ENCODE measurements at places on chromosomes 4 and X.

DNA sequence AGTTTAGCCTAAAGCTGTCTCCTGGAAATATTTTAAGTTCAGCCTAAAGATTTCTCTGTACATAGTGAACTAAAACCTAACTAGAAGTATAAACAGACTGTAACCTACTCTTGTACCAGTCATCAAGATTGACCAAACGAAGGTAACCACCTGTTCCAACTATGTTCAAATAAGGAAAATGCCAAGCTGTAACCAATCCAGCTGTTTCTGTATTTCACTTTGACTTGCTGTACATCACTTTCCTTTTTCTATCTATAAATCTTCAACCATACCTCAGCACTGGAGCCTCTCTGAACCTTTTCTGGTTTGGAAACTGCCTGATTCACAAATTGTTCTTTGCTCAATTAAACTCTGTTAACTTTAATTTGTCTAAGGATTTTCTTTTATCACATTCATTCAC, 3.1 kb upstream of the CYSLTR1 start:
- DNase-seq, result no peak

GRCh38 chr4:180578175-180578574, 1665.0 kb upstream of the TENM3 start:
- no peak for DNase-seq

- DNase-seq, result no peak
Observed at GRCh38 chr4:3332498-3332897, 39.7 kb downstream of the RGS12 start.

DNA sequence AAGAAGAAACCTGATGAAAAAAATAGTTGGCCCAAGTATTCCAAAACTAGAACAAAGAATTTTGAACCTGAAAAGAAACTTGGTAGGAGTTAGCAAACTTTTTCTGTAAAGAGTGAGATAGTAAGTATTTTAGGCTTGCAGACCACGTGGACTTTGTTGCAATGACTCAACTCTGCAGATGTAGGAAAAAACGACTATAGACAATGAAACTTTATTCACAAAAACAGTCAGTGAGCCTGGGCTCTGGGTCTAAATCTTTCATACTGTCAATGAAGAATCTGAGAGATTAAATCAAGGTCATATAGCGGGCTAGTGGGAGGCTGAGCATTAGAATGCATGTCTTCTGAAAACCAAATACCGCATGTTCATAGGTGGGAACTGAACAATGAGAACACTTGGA, 23.0 kb downstream of the SH3D19 start:
- no peak for DNase-seq

- DNase-seq, result peak; percentile 14
Observed at GRCh38 chrX:118347131-118347530, 1.2 kb downstream of the WDR44 start.

DNA sequence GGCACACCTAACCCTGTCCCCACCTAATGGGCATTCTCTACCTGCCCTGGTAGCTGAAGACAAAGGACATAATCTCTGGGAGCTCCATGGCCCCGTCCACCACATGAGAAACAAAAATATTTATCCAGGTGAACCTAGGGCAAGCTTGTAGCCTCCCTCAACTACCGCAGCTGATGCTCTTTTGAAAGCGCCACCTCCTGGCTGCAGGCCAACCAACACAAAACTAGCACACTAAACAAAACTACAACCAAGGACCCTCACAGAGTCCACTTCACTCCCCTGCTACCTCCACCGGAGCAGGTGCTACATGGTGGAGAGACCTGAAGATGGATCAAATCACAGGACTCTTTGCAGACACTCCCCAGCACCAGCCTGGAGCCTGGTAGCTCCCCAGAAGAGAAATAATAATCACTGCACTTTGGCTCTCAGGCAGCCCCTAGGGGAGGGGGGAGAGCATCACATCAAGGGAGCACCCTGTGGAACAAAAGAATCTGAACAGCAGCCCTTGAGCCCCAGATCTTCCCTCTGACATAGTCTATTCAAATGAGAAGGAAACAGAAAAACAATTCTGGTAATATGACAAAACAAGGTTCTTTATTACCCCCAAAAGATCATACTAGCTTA, 111.3 kb upstream of the ATP8A1 start:
- no peak for DNase-seq

GRCh38 chr4:112327965-112328733, 31.0 kb downstream of the ALPK1 start:
- DNase-seq, result peak; percentile 29

GRCh38 chrX:128685387-128685786, 633.2 kb upstream of the ACTRT1 start:
- no peak for DNase-seq

GRCh38 chr4:26183017-26183416, 137.8 kb upstream of the RBPJ start:
- DNase-seq, result no peak

- no peak for DNase-seq
Observed at GRCh38 chrX:72330131-72330530, 24.4 kb upstream of the CITED1 start.

GRCh38 chr4:68773699-68774098, 42.1 kb upstream of the UGT2B10 start:
- no peak for DNase-seq

- peak; percentile 27 for DNase-seq
Observed at GRCh38 chrX:78024349-78025059, 55.1 kb upstream of the PGAM4 start.

DNA sequence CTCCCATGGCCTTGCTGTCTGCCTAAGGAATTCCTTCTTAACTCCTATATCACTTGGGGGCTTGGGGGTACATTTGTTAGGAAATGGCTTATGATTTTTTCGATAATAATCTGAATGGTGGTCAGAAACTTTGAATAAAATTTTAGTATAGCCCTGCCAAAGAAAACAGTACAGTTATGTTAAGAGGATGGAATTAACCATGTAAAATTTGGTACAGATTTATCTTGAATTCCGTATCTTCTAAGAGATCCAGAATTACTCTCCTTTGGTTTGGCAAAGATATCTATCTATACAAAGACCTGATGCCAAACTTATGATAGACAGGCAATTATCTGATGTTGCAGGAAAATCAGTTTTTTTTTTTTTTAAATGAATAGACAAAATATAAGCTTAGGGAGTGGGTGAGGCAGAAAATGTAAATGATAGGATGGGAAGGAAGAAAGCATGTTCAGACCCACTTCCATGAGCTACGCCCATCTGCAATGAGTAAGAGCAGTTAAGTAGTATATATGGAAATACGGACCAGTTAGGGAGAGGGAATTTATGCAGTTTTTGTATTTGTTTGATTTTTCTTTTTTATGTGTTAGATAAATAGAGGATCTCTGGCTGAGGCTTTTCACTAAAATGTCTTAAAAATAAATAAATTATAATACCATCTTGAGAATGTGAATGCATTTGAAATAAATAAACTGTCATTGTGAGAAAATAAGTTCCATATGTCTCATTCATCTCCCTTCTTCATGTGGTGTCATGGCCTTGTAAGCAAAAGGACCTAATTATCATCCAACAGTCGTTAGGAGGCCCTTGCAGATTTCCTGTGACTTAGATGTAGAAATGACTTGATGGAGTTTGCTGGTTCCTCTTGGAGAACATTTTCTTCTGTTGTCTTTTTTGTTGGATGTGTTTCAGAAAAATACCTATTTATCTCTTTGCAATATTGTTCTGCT, 389.6 kb downstream of the ARHGAP24 start:
- DNase-seq, result no peak

- DNase-seq, result no peak
Observed at GRCh38 chrX:107747596-107748161, 27.9 kb downstream of the TSC22D3 start.

GRCh38 chrX:41720125-41720779, 3.7 kb upstream of the GPR82 start:
- no peak for DNase-seq

DNA sequence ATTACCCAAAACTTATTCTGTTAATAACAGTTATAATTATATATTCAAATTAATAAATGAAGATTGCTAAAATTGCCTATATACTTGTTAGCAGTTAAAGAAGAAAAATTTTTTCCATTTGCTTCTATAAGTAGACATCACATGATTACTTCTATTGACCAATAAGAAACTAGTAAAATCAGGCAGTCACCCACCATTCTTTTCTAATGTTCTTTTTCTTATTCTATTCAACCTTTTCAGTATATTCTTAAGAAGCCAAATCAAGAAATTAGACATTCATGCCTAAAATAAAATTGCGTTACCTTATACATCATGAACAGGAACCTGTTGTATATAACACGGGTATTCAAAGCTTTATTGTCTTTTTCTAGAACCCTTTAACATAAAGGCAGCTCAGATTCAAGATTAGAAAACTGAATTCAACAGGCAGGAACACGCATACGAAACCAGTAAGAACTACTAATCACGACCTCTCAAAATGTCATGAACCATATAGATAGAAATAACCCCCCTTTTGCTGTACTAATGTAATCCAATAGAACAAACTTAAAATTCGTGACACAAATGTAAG, 568.1 kb upstream of the DIPK2B start:
- no peak for DNase-seq

DNA sequence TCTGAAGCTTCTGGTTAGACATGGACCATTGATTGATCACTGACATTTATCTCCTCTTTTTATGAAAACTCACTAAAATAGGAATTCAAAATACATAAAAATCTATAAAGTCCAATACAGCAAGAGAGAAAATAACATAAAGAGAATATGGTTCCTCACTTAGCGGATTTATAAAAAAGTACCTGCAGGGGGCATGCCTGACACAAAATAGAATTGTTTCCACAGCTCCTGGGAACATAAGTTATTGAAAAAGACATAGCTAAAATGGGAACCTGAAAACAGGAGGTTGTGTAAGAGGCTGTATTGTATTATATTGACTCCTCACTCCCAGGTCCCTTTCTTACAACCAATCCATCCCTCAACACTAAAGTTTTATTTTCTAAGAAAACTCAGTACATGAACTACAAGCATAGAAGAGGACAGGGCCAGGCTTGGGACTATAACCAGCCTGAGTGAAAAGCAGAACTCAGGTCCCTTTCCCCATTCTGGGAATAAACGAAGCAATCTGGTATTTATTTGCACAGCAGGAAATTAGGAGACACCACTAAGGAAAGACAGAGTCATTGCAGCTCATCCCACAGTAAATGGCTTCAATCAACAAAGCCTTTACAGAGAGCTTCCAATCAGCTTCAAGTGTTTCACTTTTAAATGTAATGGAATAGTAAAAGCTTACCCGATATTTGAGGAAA, 121.1 kb upstream of the NDST4 start:
- DNase-seq, result peak; percentile 14

DNA sequence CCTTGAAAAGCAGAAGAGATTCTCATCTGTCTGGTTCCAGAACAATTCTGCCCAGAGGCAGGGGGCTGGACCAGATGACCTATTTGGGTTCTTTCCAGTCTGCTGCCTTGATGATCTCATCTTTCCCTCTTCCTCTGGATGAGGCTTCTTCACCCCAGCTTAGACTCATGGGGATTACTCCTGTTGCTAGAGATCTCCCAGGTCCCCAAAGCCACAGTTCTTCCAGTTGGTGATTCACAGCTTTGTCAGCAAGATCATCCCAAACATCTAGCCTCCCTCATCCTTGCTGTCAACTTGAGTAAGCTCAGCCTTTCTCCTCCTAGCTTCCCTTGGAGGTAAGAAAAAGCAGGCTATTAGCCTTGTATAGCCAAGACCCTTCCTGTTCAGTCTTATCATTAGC, 64.2 kb upstream of the PJA1 start:
- DNase-seq, result no peak

DNA sequence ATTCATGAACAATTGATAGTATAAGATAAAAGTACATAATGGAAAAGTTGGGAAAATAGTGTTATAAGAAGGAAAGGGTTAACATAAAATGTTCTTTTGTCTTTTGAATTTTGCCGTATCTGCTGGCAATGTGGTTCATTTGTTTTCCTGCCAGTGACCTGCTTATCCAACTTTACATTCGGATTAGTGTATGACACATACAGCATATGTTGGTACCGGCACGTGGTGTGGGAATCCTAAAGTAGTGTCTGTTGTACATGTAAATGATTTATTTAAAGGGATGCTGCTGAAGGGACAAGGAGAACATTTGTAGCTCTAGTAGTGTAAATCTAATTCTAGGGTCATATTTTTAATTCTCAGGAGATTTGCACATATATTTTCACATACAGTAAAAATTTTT, 11.5 kb downstream of the RAB9A start:
- DNase-seq, result no peak

DNA sequence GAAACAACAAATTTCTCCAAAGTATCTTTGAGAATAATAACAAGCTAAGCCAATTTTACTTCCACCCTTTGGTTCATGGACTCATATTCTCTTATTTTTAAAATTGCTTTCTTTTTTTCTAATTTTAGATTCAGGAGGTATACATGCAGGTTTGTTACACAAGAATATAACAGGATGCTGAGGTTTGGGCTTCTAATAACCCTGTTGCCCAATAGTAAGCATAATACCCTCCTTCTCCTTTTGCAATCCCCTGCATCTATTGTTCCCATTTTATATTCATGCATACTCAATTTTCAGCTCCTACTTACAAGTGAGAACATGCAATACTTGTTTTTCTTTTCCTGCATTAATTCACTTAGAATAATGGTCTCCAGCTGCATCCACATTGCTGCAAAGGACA, 202.3 kb upstream of the FSTL5 start:
- DNase-seq, result no peak

DNA sequence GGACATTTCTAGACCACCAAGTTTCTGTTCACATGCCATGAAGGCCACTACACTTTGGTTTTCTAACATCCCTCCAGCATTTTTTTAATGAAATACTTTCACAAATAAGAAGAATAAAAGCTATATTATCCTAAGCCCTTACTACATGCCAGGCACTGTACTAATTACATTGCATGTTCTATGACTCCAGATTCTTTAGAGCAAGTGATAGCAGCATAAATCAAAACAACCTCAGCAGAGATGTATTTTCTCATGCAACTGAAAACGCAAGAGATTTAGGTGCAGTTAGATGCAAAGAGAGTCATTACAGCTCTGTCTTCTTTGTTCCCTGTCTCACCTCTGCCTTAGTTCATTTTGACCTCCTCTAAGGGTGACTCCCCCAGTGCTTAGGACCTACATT, 230.0 kb downstream of the LDB2 start:
- no peak for DNase-seq

GRCh38 chrX:154486396-154487207, at the start of gene UBL4A:
TSS of gene UBL4A (minus strand) at chrX:154486615. CDS start at chrX:154486584, 31 bp downstream.
- DNase-seq, result peak; percentile 36

DNA sequence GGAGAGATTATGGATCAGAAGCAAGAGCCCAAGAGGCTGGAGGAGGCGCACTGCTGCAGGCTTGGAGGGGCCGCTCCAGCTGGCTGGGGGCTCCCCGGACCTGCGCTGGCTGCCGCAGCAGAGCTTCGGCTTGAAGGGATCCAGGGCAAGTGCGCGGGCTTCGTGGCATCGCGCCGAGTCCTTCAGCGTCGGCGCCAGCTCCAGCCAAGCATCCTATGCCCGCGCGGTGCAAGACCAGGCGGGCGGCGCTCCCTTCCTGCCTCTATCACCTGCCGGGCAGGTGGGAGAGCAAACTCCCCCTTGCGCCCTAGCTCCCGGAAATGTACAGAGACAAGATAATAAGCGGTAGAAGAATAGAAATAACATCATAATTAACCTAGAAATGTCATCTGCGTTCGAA, 10.5 kb upstream of the UCP1 start:
- no peak for DNase-seq

DNA sequence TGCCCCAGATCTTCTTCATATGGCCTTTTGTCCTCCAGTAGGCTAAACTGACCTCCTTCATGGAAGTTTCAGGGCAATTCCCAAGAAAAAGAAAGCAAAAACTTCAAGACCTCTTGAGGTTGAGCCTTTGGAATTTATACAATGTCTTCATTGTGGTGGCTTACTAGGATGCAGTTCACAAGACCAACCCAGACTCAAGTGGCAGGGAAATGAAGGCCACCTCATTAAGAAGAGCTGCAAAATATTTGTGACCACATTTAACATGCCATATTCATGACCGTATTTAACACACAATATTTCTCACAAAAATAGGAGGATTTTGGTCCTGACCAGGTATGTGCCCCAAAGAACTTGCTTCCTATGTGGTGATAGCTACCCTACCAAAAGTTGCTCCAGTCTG, 605.5 kb upstream of the PITX2 start:
- DNase-seq, result no peak
